GM04504 (cell line): ENCODE measurements at places on chromosomes 11 and 22.

DNA sequence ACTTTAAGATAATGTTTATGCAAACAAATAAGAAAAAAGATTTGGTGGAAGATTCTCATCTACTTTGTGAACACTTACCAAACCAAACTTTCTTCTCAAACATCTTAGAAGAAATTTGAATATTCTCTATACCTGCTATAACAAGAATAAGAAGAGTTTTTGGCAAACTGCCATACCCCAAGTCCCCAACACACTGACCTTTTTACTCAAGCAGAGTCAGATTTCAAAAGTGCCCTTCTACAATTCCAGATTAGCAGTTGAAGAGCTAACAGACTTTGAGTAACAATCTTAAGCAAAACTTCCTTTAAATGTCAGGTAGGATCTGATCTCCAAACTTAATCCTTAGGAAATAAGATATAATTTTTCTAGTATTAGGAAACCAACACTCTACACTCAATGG is 33.9 kb downstream of the TSG101 start:
- no peak for DNase-seq

- no peak for DNase-seq
Measured at GRCh38 chr11:122202951-122203456, 87.0 kb upstream of the BLID start.

GRCh38 chr11:26953770-26954392 is 40.0 kb upstream of the FIBIN start:
- DNase-seq: no peak

GRCh38 chr22:26404851-26405421 is 24.1 kb upstream of the ASPHD2 start:
- DNase-seq: no peak

GRCh38 chr22:44632541-44633396 is 69.2 kb upstream of the PRR5 start:
- DNase-seq: no peak

GRCh38 chr11:125948278-125949051 is 2.6 kb downstream of the VSIG10L2 start:
- no peak for DNase-seq

DNA sequence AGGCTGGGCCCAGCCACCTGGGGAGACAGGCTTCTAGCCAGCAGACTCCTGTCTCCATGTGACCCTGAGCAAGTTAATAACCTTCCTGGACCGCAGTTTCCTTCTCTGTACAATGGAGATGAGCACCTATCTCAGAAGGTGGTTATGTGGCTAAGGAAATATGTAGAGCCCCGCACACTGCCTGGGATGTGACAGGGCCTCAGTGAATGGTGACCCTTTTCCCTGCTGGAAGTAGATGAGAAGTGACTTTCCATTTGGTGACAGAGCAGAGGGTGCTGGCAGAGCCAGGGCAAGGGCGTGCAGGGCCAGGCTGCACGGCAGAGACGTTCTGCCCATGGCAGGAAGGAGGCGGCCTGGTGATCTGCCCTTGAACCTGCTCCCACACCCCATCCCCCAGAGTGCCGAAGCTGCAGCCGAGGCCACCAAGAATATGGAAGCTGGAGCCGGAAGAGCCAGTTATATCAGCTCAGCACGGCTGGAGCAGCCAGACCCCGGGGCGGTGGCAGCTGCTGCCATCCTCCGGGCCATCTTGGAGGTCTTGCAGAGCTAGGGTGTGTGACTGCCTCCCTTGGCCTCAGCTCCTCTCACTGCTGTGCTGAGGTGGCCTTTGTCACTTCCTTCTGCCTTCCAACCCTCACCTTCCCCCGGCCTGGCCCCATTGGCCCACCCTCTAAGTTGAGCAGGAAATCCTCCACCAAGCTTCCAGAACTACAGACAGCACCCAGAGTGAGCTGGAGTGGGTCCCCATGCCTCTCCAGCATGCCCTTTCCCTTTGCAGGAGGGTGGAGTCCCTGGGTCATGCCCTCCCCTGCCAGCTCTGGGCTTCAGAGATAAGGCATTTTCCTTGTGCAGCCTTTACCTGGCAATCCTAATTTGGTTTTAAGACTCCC is 13.2 kb downstream of the TKFC start:
- DNase-seq: no peak

DNA sequence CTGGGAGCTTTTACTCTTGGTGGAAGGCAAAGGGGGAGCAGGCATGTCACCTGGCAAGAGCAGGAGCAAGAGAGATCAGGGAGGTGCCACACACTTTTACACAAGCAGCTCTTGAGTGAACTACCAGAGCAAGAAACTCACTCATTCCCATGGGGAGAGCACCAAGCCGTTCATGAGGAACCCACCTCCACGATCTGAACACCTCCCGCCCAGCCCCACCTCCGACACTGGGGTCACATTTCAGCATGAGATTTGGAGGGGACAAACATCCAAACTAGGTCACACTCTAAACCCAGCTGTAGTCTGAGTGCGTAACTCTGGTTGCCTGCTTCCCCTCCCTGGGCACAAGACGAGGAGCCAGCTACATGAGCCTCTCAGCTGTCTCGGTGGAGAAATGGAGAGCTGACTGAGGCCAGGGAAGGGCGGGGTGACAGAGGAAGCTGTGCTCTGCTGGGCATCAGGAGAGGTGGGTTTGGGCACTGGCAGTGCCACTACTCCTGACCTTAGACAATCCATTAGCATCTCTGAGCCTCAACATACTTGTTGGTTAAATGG is 134.6 kb downstream of the PKNOX2 start:
- DNase-seq: no peak

GRCh38 chr11:45485070-45485707 is 180.2 kb downstream of the CHST1 start:
- no peak for DNase-seq

DNA sequence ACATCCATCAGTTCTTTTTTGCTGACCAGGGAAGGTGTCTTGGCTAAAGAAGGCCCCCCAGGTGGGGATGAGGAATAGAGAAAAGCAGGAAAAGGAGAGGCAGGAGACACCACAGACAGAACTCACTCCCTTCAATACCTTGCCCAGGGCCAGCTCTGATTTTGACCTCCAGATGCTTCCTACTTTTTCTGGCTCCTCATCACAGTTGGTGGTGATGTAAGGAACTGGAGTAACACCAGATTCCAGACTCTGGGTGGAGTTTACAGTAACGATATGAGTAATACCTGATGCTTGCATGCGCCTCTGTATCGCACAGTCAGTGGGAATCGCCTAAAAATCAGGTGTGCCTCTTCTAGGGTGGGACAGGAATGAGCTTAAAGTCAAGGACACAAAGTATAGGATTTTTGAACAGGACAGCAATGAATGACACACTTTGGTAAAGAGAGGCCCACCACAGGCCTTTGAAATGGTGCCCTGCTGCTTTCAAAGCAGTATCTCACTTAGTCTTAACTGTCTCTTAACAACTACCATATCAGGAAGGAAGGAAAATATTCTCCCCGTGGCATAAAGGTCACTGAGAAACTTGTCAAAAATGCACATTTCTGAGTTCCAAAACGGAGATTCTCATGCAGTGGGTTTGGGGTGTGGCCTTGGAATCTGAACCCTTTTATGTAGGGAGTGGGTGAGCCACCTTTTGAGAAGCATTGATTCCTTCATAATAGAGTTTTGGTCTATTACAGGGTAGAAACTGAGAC is 140.8 kb downstream of the SNX19 start:
- DNase-seq: peak; percentile 66

DNA sequence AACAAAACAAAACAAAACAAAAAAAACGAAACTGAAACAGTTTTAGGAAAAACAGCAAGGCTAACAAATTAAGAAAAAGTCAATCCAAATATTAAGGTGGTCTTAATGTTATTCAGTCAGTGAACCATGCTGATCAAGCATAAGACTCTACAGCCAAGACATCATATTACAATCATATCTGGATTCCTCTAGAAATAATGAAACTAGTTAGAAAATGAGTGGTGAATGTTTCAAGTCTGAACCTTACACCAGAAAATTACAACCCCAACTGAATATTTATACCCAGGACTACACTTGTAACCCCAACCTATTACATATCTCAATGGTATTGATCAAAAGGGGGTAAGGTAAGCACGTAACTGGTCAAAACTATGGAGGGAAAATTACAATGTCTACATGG is 48.8 kb downstream of the ACAT1 start:
- no peak for DNase-seq

DNA sequence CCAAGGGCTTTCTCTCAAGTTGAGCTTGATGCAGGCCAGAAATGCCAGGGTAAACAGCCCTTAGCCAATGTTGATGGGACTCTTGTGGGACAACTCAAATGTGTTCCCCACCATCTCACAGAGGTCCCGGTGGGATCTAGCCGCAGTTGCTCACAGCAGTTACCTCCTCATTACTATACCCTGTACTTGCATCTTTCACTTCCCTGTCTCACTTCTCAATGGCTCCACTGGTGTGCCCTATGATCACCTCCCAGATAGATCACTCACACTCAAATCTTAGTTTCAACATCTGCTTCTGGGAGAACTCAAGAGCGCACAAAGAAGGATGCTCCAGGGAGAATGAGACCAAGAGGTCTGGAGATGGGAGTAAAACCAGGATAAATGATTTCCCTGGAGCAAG is 47.0 kb downstream of the RCN1 start:
- no peak for DNase-seq

DNA sequence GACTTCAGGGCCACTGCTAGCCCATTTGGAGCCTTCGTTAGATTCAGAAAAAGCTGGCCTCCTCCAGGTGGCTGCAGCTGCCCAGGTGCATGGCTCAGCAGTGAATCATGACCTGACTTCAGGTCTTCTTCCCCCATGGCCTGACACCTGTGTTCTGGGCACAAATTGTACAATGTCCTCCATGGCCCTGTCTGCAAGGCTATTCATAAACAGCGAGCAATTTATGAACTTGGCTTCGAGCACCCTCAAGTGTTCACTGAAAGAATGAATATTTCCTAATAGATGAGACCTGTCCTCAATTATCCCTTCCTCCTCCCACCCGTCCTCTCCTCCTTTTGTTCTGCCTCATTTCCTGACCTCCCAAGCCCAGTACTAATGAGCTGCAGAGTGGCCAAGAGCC is 12.2 kb upstream of the VPS37C start:
- DNase-seq: no peak

GRCh38 chr11:131684111-131685060 is 314.0 kb downstream of the NTM start:
- DNase-seq: no peak

DNA sequence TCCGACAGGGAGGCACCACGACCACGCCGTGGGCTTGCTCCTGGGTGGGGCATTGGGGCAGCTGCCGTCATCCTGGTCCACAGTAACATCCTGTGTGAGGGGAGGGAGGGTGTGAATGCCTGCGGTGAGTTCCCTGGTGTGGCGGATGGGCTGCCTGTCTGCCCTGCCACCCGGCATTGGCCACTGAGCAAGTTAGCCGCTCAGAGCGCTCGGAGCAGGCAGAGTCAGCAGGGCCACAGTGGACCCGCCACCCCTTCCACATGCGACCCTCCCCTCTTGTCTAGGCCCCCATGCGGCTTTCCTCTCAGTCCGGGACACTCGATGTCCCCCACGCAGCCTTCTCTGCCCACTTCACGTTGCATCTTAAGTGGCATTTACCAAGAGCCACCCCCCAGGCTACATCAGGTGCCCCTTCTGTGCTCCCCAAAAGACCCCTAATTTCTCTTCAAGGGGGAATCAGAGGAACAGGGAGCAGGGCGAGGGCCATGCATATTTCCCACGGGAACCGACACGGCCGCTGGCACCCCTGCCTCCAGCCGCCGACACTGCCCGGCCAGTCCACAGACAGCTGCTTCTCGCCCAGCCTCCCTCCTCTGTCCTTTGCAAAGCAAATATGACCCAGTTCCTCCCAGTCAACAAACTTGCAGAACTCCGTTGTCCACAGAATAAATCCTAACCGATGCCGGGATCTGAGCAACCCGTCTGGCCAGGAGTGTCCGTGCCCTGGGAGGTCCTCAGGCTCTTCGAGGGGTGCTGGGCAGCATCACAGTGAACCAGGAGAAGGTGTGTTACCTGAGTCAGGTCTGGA is 1482.1 kb downstream of the TBC1D22A start:
- no peak for DNase-seq

- no peak for DNase-seq
Measured at GRCh38 chr22:44735518-44736428, 16.6 kb upstream of the ARHGAP8 start.

- no peak for DNase-seq
Measured at GRCh38 chr11:17211286-17211685, 3.5 kb upstream of the PIK3C2A start.

DNA sequence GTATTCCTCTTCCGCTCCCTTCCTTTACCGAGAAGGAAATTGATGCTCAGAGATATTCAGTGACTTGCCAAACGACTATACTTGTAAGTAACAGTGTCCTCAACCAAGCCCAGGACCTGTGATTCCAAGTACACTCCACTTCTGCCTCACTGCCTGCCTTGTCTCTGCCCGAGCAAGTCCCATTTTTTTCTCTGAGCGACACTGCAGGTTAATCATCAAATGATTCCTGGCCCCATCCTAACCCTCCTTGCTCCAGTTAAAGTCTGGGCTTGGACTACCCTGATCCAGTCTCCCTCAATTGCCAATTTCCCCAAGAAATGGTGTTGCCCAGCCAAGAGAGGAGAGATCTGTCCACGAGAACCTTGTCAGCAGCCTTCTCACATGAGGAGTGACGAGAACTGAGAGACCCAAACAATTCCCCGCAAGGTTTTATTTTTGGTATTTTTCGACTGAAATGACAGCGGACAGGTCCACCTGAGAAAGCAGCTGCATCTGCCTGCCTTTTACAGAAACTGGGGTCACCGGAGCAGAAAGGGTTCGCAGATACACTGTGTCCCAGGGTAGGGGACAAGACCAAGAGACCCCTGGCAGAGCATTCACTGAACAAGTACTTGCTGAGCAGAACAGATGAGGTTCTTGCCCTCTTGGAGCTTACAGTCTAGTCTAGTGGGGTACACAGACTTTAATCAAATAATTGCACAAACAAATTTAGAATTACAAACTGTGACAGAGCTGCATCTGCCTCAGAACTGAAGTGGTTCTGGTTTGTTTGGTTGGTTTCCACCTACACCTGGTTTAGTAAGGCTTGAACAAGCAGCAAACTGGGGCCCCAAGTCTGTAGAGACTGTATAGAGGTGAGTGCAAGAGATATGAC is 11.4 kb downstream of the POU2AF1 start:
- DNase-seq: no peak

GRCh38 chr11:5967708-5968107 is 586 bp downstream of the OR56A5 start:
- no peak for DNase-seq

GRCh38 chr11:20415432-20415831 is 27.9 kb downstream of the PRMT3 start:
- DNase-seq: no peak

GRCh38 chr11:67442504-67443404 is 522 bp downstream of the CORO1B start:
- no peak for DNase-seq

GRCh38 chr11:80346353-80347059 is 905.7 kb upstream of the TENM4 start:
- no peak for DNase-seq

- no peak for DNase-seq
Measured at GRCh38 chr11:15342163-15342562, 227.4 kb downstream of the INSC start.

GRCh38 chr11:111978028-111978771 is 41.1 kb downstream of the DIXDC1 start:
- DNase-seq: peak; percentile 42

GRCh38 chr11:47183031-47183856 is 3.0 kb downstream of the PACSIN3 start:
- DNase-seq: no peak

- peak; percentile 25 for DNase-seq
Measured at GRCh38 chr11:105862736-105863367, 159.2 kb downstream of the MSANTD4 start.
